ENCODE measurements at places on chromosomes 2 and 18. TPM values are rescaled to one million over a fixed set of nuclear protein-coding genes. Genes with fewer than 3 reads are reported as not detected.

- no peak for DNase-seq
These were observed 23.8 kb upstream of the MAL start for GRCh38 chr2:95001701-95002100.

DNA sequence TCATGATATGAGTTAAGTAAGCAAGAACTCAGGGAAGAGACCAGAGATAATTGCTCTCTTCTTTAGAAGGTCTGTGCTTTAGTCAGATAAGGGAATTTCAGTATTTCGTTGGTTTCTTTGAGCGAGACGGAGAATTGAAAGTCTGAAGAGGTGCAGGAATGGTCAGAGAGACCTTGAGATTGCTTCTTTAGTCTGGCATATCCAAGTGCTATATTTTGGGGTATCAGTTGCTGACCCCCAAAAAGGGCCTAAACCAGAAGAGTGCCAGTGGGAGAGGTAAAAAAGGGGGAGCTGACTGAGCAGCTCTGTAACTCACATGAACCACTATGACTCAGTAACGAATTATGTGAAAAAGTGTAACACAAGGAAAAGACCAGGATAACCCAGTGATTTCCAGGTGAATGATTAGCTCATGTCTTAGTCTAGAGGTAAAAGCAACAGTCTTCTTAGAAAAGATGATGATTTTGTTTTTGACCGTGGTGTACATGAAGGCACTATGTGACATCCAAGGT lies 932.9 kb downstream of the TDRD15 start:
- no peak for DNase-seq

DNA sequence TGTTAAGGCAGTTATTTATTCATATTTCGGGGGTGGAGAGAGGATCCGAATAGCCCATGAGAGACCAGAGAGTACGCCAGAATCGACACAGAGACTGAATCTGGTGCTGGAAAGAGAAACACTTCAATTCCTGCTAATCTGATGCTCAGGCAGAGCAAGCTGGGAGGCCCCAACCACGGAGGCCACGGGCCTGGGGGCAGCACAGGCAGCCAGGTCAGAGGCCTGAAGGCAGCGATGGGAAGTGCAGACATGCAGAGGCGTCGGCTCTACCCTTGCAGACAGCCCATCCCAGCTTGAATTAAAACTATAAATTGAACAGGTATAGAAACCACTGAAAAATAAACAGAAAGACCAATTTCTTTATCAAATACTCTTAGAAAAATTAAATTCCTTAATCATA lies 50.6 kb downstream of the PXDN start:
- no peak for DNase-seq

DNA sequence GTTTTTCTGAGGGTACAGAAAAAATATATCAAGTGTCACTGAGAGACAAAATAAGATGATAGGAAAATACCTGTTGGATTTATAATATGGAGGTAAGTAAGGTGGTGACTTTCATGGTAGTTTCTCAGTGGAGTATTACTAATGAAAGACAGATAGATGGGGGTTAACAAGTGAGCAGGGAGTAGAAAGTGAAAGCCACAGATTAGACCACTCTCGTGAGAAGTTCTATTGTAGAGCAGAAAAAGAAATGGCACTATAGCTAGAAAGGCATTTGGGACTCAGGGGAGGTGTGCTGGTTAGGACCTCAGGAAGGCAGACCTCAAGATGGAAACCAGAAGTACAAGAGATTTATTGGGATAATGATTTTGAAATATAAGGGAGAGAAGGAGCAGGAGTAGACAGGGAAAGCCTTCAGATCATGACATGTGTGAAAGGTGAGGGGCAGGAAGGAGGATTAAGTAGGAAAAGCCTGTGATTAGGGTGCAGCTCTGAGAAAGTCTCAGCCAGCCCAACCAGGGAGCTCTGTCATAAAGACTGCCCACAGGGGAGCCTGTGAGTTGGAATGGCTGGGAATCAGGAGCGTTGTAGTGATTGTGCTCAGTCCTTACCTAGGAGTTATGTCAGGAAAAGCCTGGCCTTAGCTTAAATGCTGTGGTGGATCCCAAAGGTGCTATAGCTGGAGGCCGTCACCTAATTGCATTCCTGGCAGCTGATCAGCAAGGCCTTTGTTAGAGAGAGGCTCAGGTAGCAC lies 198.1 kb downstream of the IKZF2 start:
- no peak for DNase-seq

GRCh38 chr2:149387411-149387810 lies 57.0 kb downstream of the LYPD6 start:
- DNase-seq, result no peak

DNA sequence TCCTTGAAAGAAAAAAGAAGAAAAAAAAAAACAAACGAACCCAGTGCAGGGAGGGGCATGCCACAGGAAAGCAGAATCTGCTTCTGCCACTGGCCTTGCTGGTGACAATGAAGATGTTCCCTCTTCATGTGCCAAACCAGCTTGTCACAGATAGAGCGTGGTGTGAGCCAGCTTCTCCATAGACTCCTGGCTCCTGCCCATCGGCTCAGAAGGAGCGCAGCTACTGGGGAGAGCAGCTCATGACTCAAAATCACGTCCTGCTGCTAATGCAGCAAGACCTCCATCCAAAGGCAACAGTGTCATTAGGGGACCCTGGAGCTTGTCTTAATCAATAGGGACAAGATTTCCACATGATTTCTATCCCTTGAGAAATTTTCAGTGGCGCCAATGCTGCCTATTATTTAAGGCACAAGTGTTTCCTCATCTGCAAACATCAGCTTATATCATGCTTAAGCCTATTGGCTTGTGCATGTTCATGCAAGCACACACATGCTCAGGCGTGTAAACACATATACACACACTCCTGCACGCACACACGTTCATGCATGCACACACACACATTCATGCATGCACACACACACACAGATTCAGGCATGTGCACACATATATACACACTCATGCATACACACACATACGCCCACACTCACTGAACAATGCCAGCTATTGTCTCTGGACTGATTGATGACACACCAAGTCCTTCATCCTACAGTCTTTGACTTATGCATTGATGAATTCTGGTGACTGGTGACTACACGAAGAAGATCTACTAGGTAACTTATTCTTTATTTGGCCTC lies 682.0 kb upstream of the ID2 start:
- DNase-seq, result peak; percentile 2

SMYD1 gene
- not detected for polyA plus RNA-seq

DNA sequence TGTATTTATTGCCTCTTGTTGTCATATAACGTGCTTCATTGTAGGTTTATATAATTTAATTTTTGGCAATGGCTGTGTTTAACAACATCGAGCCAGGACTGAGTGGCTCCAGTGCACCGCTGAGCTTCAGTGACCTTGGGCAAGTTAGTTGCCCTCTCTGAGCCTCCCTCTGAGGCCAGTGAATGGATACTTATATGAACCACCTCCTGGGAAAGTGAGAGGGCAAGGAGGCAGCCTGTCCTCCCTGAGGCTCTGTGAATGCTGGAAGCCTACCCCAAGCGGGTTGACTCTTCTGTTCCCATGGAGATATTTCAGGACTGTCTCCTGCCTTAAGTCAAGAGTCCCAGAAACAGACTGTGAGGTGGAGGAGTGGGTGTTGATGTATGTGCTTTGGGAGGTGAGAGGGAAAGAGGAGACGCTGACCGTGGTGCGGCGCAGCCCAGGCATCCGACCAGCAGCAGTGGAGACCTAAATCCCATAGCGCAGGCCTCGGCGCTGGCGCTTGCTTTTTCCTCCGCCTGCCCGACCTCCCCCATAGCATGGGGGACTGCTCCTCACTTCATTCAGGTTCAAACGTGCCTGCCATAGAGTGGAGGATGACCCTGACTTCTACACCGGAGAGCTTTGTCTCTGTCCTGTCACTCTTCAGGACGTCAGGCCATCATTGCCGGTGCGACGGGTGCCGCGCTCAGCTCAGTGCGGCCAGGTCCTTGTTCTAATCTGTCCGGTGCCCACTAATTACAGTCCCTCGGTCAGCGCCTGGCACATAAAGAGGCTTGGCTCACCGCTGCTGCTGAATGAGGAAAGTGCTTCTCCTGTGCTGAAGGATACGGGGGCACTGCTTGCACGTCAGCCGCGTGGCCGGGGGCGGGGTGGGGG lies 167.3 kb upstream of the HS6ST1 start:
- no peak for DNase-seq

IAH1 gene
- 35.0 TPM for polyA plus RNA-seq

GRCh38 chr18:14075196-14075595 lies 57.0 kb downstream of the ZNF519 start:
- DNase-seq, result peak; percentile 28

DNA sequence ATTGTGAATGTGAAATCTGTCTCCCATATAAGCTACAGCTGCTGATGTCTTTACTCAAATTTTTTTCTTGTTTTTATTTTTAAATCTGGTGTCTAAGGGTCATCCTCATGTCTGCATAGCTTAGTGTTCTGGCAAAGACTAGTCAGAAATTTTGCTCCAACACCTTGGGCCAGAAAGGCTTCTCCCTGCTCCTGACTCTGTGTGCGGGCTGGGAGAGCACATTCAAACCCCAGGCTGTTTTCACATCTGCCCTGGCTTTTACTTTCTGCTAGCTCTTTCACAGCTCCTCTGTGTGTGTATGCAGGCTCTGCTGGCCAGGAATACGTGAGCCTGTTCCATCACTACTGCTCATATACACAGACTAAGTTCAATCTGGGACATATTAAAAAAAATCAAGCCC lies 102.9 kb upstream of the RIOK3 start:
- no peak for DNase-seq

GPD2 gene
- 9.4 TPM for polyA plus RNA-seq

- DNase-seq, result no peak
These were observed 283.5 kb downstream of the PID1 start for GRCh38 chr2:228987441-228988155.

- DNase-seq, result peak; percentile 71
These were observed at the start of gene LYPD1 for GRCh38 chr2:132669908-132670495. LYPD1 (minus strand) TSS chr2:132670205; CDS start chr2:132669932, 273 bp downstream.

- no peak for DNase-seq
These were observed 878.0 kb upstream of the PIK3C3 start for GRCh38 chr18:41077076-41077475.

DNA sequence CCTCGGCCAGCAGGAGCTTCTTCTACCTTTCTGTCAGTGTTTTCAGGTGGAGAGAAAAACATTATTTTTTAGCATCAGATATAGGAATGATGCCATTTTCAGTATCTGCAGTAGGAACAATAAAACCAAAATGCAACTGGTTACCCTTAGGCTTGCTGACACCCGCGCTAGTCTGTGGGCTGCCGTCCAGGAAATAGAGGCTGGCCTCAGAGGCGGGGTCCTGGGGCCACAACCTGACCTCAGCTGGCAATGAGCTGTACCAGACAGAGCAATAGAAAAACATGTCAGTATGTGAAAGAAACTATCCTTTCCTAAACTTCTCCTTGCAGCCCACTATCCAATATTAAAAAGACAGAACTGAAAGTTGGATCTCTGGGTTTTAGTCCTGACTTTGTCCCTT lies 4.6 kb upstream of the ST6GAL2 start:
- no peak for DNase-seq

- DNase-seq, result no peak
These were observed 186.0 kb downstream of the DIS3L2 start for GRCh38 chr2:232147440-232148077.

- DNase-seq, result no peak
These were observed 33.5 kb upstream of the EML4 start for GRCh38 chr2:42135381-42136312.

DAW1 gene
- polyA plus RNA-seq, result 0.71 TPM

GRCh38 chr2:28400419-28400818 lies 7.8 kb downstream of the FOSL2 start:
- DNase-seq, result no peak

DNA sequence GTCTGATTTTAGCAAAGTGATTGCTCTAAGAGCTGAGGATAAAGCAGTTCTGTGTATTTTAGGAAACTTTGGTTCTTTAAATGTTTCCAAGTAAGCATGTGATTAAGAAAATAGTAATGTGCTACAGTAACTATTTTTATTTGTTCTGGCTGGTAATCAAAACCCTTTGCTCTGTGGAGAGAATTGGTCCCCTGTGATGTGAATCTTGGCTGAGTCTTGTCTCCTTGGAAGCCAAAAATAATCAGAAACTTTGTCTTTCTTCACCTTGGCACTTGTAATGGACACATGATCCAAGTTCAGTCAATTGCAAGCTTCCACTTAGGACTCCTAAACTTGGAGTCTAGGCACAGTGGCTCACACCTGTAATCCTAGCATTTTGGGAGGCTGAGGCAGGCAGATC lies 422.7 kb upstream of the CDH20 start:
- DNase-seq, result no peak

PLCD4 gene
- 1.7 TPM for polyA plus RNA-seq

TOGARAM2 gene
- polyA plus RNA-seq, result 2.4 TPM

PLB1 gene
- not detected for polyA plus RNA-seq

DNA sequence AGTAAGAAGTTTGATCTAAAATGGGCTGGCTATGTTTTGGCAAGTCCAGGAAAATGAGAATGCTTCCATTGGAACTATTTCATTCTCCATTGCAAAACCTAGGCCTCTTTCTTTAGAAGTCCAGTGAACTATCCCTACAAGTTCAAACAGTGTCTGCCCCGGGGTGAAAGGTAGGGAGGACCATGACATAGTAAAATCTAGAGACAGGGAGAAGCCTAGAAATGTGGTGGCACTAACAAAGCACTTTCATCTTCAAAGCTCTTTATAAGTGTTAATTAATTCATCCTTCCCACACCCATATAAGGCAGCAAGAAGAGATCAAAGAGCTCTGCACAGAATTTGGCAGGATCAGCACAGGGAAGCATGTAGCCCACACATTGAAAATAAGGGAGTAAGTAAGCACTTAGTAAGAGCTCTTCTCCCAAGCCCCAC lies 214.5 kb downstream of the IRS1 start:
- no peak for DNase-seq

SCN7A gene
- 0.10 TPM for polyA plus RNA-seq

DNA sequence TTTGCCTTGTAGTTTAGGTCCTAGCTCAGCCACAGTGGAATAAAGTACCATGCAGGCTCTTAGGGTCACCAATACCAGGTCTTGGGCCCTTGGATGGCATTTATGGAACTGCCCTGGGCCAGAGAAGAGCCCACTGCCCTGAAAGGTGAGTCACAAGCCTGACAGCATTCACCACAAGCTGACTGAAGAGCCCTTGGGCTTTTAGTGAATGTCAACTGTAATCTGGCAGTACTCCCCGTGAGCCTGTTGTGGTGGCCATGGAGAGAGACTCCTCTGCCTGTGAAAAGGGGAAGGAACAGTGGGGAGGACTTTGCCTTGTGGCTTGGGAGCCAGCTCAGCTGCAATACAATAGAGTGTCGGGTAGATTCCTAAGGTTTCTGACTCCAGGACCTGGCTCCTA lies 1389.7 kb downstream of the DSC3 start:
- DNase-seq, result no peak

DNA sequence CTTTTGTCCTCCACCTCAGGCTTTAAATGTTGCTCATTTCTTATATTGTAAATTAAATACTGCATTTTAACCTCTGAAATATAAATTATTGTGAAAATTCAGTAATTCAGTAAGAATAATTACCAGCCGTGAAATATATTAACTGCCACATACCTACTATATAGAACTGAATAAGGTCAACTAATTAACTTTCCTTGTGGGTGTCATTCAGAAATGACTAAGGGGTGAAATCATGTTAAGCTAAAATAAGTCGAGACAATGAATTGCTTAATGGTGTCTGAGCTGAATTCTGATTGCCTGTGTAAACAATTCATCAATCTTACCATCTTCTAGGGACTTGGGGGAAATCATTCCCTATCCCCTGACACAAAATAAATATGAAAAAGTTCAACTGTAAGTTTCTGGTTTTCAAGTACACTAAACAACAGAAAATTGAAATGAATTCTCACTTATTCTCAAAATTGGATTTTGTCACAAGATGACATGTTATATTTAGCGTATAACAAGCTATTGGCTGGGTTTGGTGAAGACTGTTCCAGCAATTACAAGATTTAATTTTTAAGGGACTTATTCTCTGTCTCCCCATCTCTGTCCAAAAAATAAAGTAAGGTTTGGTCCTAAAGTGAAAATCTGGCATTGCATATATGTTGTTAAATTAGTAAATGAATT lies 255.1 kb downstream of the METTL4 start:
- no peak for DNase-seq

CYS1 gene
- 0.32 TPM for polyA plus RNA-seq

Measured in GM23338 (cell line).